Thyroid gland (tissue), 4 donors: ENCODE measurements at places on chromosomes 13 and 19. TPM values are rescaled to one million over a fixed set of nuclear protein-coding genes. Genes with fewer than 3 reads are reported as not detected.

- H3K4me3 ChIP-seq, result no peak overlapping the region
- H3K4me1 ChIP-seq, result no peaks in the 10 kb centered on the region
- H3K36me3 ChIP-seq, result no peaks in the 10 kb centered on the region
- no peak overlapping the region for H3K27ac ChIP-seq
- no peak for DNase-seq
Observed at GRCh38 chr13:38951525-38952313, 38.9 kb downstream of the STOML3 start.

DNA sequence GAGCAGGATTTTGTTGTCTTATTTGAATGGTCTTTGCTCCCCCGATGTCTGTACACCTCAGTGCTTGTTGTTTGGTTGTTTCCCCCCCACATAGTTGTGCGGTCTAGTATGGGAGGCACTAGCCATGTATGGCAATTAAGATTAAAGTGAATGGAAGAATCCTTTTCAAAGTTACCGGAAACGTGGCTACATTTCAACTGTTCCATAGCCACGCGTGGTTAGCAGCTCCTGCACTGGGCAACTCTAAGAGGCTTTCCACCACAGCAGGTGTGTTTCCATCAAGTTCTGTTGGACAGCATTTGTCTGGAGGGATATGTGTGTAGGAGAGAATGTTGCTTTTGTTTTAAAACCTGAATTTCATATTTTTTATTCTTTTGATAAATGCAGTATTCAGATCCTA lies 247.3 kb downstream of the GGACT start:
- H3K4me1 ChIP-seq, result no peaks in the 10 kb centered on the region
- H3K27ac ChIP-seq, result no peak overlapping the region
- no peak for DNase-seq
- no peaks in the 10 kb centered on the region for H3K36me3 ChIP-seq
- no peaks in the 10 kb centered on the region for H3K27me3 ChIP-seq

- H3K36me3 ChIP-seq, result no peaks in the 10 kb centered on the region
- H3K4me3 ChIP-seq, result no peak overlapping the region
- no peaks in the 10 kb centered on the region for H3K27me3 ChIP-seq
Observed at GRCh38 chr13:35854286-35854685, 276.9 kb downstream of the DCLK1 start.

- no peaks in the 10 kb centered on the region for H3K27me3 ChIP-seq
- no peak for DNase-seq
- no peaks in the 10 kb centered on the region for H3K4me1 ChIP-seq
- no peaks in the 10 kb centered on the region for H3K36me3 ChIP-seq
Observed at GRCh38 chr13:44195245-44195644, 178.4 kb upstream of the SERP2 start.

DNA sequence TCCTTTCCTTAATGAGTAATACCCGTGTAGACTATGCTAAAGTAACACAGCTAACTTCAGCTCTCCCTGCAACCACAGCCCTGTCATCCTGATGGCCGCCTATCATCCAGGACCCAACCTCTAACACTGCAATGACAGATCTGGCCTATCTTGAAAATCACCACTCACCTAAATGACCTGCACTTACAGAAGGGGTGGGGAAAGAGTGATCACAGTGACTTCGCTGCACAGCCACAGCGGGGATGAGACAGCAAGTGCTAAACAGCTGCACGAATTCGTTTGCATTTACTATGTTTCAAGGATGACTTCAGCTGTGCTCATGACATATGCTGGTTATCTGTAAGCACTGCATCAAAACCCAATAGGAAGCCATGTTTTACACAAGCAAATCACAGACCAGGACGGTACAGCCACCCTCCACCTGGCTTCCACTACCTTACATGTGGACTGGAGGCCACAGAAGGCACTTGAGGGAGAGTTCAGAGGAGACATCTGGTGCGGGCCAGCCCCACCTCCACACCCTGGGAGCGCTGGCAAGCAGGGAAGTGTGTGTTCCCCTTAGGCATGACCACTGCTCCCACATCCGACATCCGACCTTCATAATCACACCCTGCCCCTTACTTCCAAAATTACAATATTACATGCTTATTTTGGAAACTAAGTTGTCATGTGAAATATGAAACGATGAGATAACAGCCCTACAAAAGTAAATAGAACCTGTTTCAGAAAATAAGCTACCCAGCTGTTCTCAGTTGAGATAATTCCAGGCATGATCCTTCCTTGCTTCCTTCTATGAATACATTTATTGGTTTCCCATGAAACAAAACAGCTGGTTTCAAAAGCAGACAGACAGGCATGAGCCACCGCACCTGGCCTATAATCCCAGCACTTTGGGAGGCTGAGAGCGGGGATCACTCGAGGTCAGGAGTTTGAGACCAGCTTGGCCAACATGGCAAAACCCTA lies 95.7 kb downstream of the STK24 start:
- peaks cover 49% of the 10 kb centered on the region for H3K4me1 ChIP-seq
- H3K27ac ChIP-seq, result peak overlapping the region; percentile 98
- H3K27me3 ChIP-seq, result no peaks in the 10 kb centered on the region
- no peak for DNase-seq
- no peaks in the 10 kb centered on the region for H3K36me3 ChIP-seq

DNA sequence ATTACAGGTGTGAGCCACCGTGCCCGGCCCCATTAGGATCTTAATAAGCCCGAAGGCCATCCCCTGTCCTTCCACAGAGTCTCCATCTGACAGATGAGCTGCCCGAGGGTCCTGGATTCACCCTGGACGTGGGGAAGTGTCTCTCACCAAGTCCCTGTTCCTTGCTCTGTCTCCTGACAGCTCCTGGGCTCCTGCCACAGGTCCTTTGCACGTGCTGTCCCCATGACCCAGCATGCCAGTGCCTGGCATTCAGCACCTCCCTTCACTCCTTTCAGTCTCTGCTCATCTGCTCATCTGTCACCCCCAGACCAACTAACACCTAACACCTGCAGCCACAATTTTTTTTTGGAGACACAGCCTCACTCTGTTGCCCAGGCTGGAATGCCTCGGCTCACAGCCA lies 14.5 kb downstream of the CERS1 start:
- H3K4me3 ChIP-seq, result no peak overlapping the region
- H3K4me1 ChIP-seq, result no peaks in the 10 kb centered on the region
- no peak for DNase-seq

- H3K4me3 ChIP-seq, result no peak overlapping the region
- H3K27ac ChIP-seq, result no peak overlapping the region
- no peaks in the 10 kb centered on the region for H3K36me3 ChIP-seq
- no peaks in the 10 kb centered on the region for H3K27me3 ChIP-seq
Observed at GRCh38 chr19:47518139-47518538, 3.3 kb upstream of the NAPA start.

GRCh38 chr13:60794751-60795150 lies 397.7 kb downstream of the TDRD3 start:
- H3K27ac ChIP-seq, result no peak overlapping the region
- no peak for DNase-seq
- H3K36me3 ChIP-seq, result no peaks in the 10 kb centered on the region
- no peak overlapping the region for H3K4me3 ChIP-seq
- peaks cover 4% of the 10 kb centered on the region for H3K4me1 ChIP-seq

DNA sequence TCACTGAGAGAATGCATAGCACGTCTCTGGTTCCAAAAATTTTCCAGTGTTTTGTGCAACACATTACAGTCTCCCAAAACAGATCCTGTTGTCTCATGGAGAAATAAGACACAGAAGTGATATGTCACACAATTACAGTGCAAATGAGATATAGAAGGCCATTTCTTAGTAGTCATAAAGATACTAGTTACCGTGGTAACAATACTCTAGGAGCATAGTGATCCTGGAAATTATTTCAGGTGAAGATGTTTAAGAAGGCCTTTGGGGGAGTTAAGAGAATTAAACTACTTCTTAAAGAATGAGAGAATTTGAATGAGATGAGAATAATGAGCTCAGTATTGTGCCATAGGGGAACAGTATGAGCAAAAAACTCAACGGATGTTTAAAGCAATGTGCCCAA lies 628.0 kb upstream of the MIR17HG start:
- H3K27me3 ChIP-seq, result no peaks in the 10 kb centered on the region
- DNase-seq, result no peak
- no peak overlapping the region for H3K4me3 ChIP-seq
- no peaks in the 10 kb centered on the region for H3K36me3 ChIP-seq
- no peaks in the 10 kb centered on the region for H3K4me1 ChIP-seq

GRCh38 chr13:98214707-98215106 lies 37.6 kb upstream of the RNF113B start:
- DNase-seq, result peak; percentile 80
- H3K27ac ChIP-seq, result peak overlapping the region; percentile 74
- no peak overlapping the region for H3K4me3 ChIP-seq
- no peaks in the 10 kb centered on the region for H3K36me3 ChIP-seq
- H3K4me1 ChIP-seq, result peaks cover 40% of the 10 kb centered on the region
- no peaks in the 10 kb centered on the region for H3K27me3 ChIP-seq

- H3K27ac ChIP-seq, result no peak overlapping the region
- peaks cover 14% of the 10 kb centered on the region for H3K4me1 ChIP-seq
- no peaks in the 10 kb centered on the region for H3K27me3 ChIP-seq
- peak; percentile 77 for DNase-seq
- H3K4me3 ChIP-seq, result no peak overlapping the region
Observed at GRCh38 chr19:47210689-47211316, 20.2 kb downstream of the BBC3 start.

GRCh38 chr19:50178320-50178719 lies 15.2 kb upstream of the IZUMO2 start:
- no peaks in the 10 kb centered on the region for H3K27me3 ChIP-seq
- no peak overlapping the region for H3K27ac ChIP-seq
- no peak overlapping the region for H3K4me3 ChIP-seq
- H3K36me3 ChIP-seq, result no peaks in the 10 kb centered on the region
- no peaks in the 10 kb centered on the region for H3K4me1 ChIP-seq
- DNase-seq, result no peak

Gene ZNF536
- 1.1 TPM for total RNA-seq

Gene FAM124A
- total RNA-seq, result 11.4 TPM

Gene WASF3
- 49.7 TPM for total RNA-seq

Gene GRK1
- total RNA-seq, result 2.0 TPM

Gene ZNF763
- 7.4 TPM for total RNA-seq

Gene FGF22
- not detected for total RNA-seq

Gene C1QTNF9
- not detected for total RNA-seq

Gene KIR2DL1
- not detected for total RNA-seq

Gene EMC10
- 243 TPM for total RNA-seq
